Stimulated activated CD8-positive, alpha-beta memory T cell treated with anti-CD3 and anti-CD28 coated beads, Interleukin-7, amount 100 ng/mL, for 24 hours (primary cell): ENCODE measurements at places on chromosomes 4 and X.

DNA sequence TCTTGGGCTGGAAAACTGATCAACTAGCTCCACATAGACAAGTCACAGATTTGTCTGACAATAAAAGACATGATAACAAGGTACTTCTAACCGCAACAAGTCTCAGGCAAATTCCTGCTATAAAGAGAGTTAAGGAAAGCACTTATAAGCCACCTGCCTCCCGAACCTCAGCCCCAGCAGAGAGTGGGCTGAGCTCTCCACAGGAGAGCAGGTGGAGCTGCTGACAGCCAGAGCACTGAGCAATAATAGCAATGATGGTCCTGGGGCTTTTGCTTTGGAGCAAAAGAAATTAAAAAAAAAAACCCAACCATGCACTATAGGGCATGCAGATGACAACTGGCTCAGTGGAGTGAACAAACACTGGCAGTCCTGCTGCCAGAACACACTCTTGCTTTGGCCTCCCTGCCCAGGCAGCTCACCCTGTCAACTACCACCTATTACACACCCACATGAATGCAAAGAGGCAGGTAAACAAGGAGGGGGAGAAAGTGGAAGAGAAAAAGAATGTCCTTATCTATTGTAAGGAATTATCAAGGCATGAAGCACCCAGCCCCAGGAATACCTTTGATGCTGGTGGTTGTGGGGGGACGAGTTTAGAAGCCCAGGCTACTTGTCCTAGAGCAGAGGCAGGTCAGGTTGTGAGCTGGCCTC lies 135.8 kb upstream of the DGKK start:
- no peak for DNase-seq

GRCh38 chr4:41748571-41749475 lies at the start of gene PHOX2B:
TSS of gene PHOX2B (minus strand) at chr4:41748725. CDS start at chr4:41748610, 115 bp downstream.
- DNase-seq, result no peak

DNA sequence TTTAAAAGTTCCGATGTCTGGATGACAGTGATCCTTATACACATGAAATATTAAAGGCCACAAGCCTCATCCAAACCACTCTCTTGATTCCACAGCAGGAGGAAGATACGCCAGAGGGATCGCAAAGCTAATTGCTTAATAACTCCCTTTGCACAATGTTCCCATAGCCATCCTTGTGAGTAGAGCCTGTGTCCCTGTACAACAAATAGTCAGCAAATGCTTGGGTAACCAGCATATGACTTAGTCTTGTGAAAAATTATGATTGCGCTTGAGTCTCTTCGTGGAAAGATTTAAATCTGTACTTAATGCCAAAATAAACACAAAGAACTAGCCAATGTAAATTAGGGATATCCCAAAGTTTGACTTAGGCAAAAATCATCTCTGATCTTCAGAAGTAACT lies 31.5 kb downstream of the SLC9A7 start:
- no peak for DNase-seq

DNA sequence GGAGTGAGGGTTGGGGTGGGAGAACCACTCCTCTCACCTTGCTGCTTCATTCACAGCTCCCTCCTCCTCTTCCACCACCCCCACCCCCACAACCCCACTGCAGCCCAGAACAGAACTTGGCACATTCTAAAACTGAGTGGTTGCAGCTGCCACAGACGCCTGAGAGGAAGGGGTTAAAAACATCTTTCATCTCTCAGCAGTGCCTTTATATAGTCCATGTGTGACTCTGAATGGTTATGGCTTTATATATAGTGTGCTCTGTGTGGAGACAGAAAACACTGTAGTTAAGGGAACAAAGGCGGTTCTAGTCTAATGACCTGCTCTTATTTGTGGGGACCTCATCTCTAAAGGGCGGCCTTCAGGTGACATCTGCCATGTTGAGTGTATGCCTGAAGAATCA lies 144.8 kb downstream of the BCOR start:
- no peak for DNase-seq

DNA sequence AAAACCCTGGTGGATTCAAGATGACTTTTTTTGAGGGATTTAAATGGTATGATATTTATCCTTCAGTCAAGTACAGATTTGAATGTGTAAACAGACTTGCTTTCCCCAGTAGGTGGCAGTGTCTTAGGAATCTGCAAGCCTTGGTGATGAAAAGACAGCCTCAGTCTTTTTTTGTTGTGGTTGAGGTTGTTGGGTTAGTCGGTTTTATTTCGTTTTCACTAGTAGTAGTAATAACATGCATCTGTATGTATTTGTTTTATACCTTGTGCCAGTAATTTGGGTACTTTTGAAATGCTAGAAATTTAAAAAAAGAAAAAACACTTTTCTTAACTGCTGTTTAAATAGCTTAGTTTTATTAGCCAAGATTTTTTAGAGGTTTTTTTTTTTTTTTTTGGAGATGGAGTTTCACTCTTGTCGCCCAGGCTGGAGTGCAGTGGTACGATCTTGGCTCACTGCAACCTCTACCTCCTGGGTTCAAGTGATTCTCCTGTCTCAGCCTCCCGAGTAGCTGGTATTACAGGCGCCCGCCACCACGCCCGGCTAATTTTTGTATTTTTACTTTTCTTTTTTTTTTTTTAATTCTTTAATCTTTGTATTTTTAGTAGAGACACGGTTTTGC lies 39.2 kb downstream of the COPS4 start:
- no peak for DNase-seq

- no peak for DNase-seq
Measured at GRCh38 chrX:132491191-132491590, 2.4 kb upstream of the MBNL3 start.
